ENCODE measurements at places on chromosomes 4 and X. TPM values are rescaled to one million over a fixed set of nuclear protein-coding genes. Genes with fewer than 3 reads are reported as not detected.
A peak's percentile ranks its signal among the peaks of the same experiment; 100 is the strongest.

- DNase-seq: peak; percentile 84
Measured at GRCh38 chr4:75940692-75941253, at the start of gene NAAA. Gene NAAA, minus strand, starts transcription at chr4:75941013. Its CDS starts 64 bp downstream, at chr4:75940949.

Gene STAP1
- total RNA-seq: 18.9 TPM

- no peak for DNase-seq
Measured at GRCh38 chr4:89661173-89661899, 175.6 kb downstream of the SNCA start.

- no peak for DNase-seq
Measured at GRCh38 chr4:106314960-106315359, 1.0 kb downstream of the TBCK start.

Gene C4orf17
- total RNA-seq: not detected

GRCh38 chrX:30680618-30681017 is 27.4 kb downstream of the GK start:
- no peak for DNase-seq

- DNase-seq: no peak
Measured at GRCh38 chr4:56424176-56424575, 11.2 kb downstream of the PPAT start.

- DNase-seq: no peak
Measured at GRCh38 chr4:28360681-28361080, 1500.0 kb downstream of the STIM2 start.

Gene CRMP1
- 0.07 TPM for total RNA-seq

DNA sequence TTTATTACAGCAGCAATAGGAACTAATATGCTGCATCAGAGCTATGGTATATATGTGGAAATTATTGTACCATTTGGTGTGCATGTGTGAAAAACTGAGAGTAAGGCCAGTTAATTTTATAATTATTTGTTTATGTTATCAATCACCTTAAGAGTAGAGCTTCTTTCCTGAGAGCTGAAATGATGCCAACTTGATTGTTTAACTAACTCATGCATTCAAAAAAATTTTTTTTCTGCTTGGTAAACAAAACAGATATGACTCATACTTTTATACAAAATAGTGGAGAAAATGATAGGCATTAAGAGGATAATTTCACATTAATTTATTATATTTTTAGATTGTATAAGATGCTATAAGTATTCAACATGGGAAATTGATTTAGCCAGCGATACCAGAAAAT is 622.7 kb downstream of the RAPGEF2 start:
- DNase-seq: no peak

DNA sequence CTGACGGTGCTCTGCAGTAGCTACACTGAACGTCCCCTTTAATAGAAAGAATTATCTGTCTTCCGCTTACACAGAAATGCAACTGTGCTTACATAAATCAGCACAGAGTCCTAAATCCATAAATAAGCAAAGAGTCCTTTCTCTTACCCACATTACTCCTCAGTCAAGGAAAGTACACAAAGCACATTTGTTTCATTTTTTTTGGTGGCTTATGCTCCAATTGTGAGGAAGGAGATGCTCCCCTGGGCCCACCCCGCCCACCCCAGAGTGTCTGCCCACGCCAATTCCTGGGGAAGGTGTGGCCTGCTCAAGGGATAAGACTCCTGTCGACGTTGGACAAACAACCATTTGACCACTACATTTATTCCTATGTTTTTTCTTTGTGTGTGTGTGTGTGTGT is 53.8 kb downstream of the CPLX1 start:
- DNase-seq: no peak

- DNase-seq: no peak
Measured at GRCh38 chr4:9979101-9979701, 42.1 kb downstream of the SLC2A9 start.

DNA sequence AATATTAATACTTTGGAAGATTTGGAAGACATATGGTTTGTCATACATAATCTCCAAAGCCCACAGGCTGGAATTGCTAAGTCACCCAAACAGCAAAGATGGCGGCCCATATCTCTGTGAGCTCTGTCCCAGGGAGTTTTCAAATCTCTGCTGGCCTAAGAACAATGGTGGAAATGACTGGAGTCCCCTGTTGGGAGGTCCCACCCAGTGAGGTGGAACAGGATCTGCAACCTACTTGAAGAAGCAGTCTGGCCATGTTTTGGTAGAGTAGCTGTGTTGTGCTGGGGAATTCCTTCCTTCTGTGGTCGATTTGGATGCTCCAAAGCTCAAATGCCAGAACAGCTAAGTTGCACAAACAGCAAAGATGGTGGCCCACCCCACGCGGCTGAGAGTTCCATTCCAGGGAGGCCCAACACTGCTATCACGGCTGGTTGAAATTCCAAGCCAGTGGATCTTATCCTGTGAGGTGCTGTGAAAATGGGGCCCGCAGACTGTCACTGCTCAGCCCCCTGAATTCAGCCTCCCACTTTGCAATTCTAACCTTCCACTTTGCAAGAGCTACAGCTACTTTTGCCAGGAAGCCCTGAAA is 3.2 kb upstream of the UGT2B7 start:
- no peak for DNase-seq

Gene DGKK
- total RNA-seq: not detected

Gene ATP2B3
- not detected for total RNA-seq

DNA sequence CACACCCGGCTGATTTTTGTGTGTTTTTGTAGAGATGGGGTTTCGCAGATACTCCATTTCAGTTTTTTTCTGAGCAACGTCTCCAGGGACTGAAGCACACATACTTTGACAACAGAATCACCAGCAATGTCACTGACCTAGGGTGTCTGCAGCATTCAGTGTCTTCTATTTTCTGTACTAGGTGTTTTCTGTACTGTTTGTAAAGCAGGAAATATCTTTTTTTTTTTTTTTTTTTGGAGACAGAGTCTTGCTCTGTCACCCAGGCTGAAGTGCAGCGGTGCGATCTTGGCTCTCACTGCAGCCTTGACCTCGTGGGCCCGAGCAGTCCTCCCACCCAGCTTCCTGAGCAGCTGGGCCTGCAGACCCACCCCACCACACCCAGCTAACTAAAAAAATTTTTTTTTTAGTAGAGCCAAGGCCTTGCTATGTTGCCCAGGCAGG is 8.9 kb downstream of the ADD1 start:
- no peak for DNase-seq

GRCh38 chr4:48370260-48371134 is 29.2 kb downstream of the SLAIN2 start:
- DNase-seq: no peak

Gene MEPE
- total RNA-seq: not detected

Gene TMEM150C
- total RNA-seq: not detected

GRCh38 chrX:115178473-115178872 is 10.7 kb upstream of the RBMXL3 start:
- no peak for DNase-seq

DNA sequence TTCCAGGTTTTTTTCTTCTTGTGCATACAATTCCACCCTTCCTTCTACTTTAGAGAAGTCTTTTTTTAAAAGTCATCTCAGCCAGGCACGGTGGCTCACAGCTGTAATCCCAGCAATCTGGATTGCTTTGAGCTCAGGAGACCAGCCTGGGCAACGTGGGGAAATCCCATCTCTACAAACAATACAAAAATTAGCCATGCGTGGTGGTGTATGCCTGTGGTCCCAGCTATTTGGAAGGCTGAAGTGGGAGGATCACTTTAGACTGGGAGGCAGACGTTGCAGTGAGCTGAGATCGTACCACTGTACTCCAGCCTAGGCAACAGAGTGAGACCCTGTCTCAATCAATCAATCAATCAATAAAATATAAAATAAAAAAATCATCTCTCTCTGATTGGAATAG is 14.8 kb downstream of the ELOVL6 start:
- DNase-seq: no peak

Gene CTAG1A
- not detected for total RNA-seq

Gene GPR119
- total RNA-seq: not detected

DNA sequence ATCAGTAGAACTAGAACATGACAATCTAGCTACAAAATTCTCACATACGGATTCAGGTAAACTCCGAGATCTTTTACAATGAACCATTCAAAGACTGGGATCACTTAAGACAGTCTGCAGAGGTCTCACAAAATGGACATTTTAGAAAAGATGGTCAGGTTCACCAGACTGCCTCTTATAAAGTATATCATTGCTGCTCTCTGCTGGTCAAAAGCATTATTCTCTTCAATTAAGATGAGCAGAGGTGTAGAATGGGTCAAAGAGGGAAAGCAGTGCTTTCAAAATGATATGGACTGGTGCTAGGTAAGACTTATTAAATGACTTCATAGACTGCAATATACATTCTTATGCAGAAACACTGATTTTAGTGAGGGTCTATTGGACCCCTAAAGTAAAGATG is 434.7 kb downstream of the PACRGL start:
- no peak for DNase-seq

- DNase-seq: no peak
Measured at GRCh38 chrX:140500441-140500840, 4.4 kb downstream of the SOX3 start.

DNA sequence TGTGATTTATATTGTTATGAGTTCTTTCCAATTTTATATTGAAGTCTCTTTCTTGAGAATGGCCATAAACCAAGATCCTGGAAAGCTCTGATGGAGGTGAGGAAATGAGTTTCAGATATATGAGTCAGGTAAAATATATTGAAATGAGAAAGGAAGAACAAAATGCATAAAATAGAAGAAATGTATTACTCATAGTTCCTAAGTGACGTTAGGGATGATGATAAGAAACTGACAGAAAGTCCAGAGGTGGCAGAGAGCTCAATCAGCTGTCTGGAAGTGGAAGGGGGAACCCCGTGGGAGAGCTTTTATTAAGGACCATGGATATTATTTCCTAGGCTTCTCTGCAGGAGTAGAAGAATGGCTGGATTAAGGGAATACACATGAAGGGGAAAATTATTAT is 24.6 kb downstream of the UGT2B7 start:
- DNase-seq: no peak

GRCh38 chrX:79412972-79413371 is 45.8 kb upstream of the ITM2A start:
- DNase-seq: no peak

GRCh38 chr4:18198653-18199052 is 177.1 kb upstream of the LCORL start:
- DNase-seq: no peak

DNA sequence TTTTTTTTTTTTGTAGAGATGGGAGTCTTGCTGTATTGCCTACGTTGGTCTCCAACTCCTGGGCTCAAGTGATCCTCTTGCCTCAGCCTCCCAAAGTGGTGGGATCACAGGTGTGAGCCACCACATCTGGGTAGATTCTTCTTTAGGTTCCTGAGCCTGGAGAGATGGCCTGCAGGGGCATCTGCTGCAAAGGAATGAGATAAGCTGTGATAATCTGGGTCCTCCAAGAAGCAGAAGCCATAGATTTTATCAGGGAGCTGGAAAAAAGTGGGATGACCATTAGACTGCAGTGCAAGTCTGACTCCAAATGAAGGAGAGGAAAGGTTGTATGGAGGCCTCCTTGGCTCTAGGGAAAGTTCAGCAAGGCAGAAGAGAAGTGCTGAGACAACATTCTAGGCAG is 19.0 kb upstream of the ACSL1 start:
- DNase-seq: no peak

Gene SMR3B
- not detected for total RNA-seq

Gene MAGEA6
- not detected for total RNA-seq

DNA sequence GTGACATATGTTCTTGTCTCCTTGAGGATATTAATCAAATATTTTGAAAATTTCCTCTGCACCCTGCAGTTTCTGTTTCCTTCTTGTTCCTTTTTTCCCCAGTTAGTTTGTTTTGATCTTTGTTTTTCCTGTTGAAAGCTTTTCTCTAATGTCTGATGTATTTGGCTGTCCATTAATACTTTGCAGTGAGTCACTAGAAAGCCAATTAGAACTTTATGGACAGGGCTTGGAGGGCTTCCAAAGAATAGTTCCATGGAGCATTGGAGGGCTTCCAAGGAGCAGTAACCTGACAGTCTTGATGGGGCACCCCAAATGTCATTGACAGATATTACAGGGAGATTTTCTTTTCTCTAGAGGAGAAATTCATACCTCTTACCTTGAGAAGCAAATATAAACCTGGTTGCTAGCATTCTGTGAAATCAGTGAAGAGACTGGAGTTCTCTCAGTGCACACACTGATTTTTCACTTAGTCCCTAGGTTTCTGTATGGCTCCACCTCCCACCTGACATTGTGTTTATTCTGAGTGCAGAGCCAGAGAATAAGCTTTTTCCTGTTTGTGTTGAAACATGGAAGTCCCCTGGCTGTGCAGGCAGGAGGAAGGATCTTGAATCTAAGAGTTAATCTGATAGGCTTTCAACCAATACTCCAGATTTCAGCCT is 26.5 kb downstream of the SPARCL1 start:
- no peak for DNase-seq

Gene ATP8A1
- total RNA-seq: 19.7 TPM

Gene GRIA2
- total RNA-seq: not detected

Gene XAGE2
- total RNA-seq: not detected

- DNase-seq: no peak
Measured at GRCh38 chr4:155906554-155907247, 3.2 kb downstream of the TDO2 start.

Gene CXorf49
- not detected for total RNA-seq

GRCh38 chr4:65358914-65359313 is 311.4 kb downstream of the EPHA5 start:
- DNase-seq: no peak

DNA sequence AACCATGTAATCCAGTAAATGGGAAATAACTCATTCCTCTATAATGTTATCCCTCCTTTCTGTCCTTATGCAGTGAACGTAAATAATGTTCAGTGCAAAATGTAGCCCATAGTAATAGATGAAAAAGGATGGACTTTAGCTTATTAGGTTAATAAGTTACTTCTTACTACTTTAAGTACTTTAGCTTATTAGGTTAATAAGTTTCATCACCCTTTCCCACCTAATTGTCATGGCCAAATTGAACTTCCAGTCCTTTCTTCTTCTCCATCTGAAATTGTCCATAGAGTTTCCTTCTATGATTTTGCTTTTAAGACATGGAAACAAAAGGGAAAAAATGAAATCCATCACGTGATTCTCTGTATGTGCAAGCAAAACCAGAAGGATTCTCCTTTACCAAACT is 15.2 kb upstream of the TMEM165 start:
- no peak for DNase-seq

Gene DHX15
- total RNA-seq: 233 TPM

DNA sequence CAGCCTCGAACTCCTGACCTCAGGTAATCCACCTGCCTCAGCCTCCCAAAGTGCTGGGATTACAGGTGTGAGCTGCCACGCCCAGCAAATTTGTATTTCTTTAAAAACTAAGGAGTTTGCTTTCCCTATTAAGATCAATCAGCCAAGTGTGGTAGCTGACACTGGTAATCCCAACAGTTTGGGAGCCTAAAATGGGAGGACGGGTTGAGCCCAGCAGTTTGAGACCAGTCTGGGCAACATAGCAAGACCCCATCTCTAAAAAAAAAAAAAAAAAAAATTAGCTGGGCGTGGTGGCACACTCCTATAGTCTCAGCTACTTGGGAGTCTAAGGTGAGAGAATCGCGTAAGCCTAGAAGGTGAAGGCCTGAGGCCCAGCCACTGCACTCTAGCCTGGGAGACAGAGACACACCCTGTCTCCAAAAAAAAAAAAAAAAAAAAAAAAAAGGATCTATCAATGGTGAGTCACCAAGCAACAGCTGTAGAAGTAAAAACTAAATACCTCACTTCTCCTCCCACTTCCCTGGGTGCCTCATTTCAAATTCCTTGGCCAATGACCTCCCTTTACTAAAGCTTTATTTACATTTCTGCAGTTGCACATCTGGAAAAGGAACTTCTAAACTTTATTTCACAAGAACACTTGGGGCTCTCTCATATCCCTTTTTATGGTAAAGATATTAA is 54.5 kb downstream of the LDB2 start:
- DNase-seq: no peak

- DNase-seq: no peak
Measured at GRCh38 chrX:29257521-29257920, 670.3 kb downstream of the IL1RAPL1 start.

Gene FAM184B
- not detected for total RNA-seq

Gene CT45A8
- total RNA-seq: not detected

All from activated T-helper 2 cell treated with anti-CD3 and anti-CD28 coated beads, Interferon-gamma antibody, Interleukin-2, Interleukin-4, amounts not matched to agents 10 μg/mL and 5 μg/mL and 100 μg/mL, durations not matched to agents 14 hours and 24 hours and 36 hours (primary cell).